Thymus (tissue), 14 donors: ENCODE measurements at places on chromosomes 3 and 15. TPM values are rescaled to one million over a fixed set of nuclear protein-coding genes. Genes with fewer than 3 reads are reported as not detected.

GLDN gene
- 0.14 TPM for total RNA-seq

NPAP1 gene
- under 0.01 TPM for total RNA-seq

LRRN1 gene
- total RNA-seq, result 5.1 TPM

HDC gene
- total RNA-seq, result 1.1 TPM

GOLGA6B gene
- total RNA-seq, result not detected

EFHB gene
- 0.94 TPM for total RNA-seq

PPP1R14D gene
- 0.14 TPM for total RNA-seq

SLC9C1 gene
- 0.94 TPM for total RNA-seq

MEF2A gene
- total RNA-seq, result 27.4 TPM

GATM gene
- total RNA-seq, result 40.2 TPM

CELSR3 gene
- total RNA-seq, result 0.38 TPM

ZBTB20 gene
- total RNA-seq, result 8.9 TPM

GOLGA8Q gene
- 0.42 TPM for total RNA-seq

PCOLCE2 gene
- total RNA-seq, result 2.0 TPM

SLC51A gene
- total RNA-seq, result 0.66 TPM

C2CD4A gene
- total RNA-seq, result 0.66 TPM

COX5A gene
- total RNA-seq, result 65.5 TPM

AGTR1 gene
- 0.61 TPM for total RNA-seq

MNS1 gene
- total RNA-seq, result 10.3 TPM

NGLY1 gene
- total RNA-seq, result 62.2 TPM

STARD5 gene
- 3.6 TPM for total RNA-seq

ATP2B2 gene
- total RNA-seq, result 0.19 TPM

SLC2A2 gene
- total RNA-seq, result not detected

AZI2 gene
- 40.3 TPM for total RNA-seq

DCBLD2 gene
- total RNA-seq, result 9.9 TPM

ACOX2 gene
- 4.7 TPM for total RNA-seq

HRG gene
- not detected for total RNA-seq

AGBL1 gene
- under 0.01 TPM for total RNA-seq

ITGA11 gene
- total RNA-seq, result 0.47 TPM

GPR62 gene
- 0.05 TPM for total RNA-seq

FMN1 gene
- 2.6 TPM for total RNA-seq

CCR3 gene
- total RNA-seq, result 0.33 TPM

GRM7 gene
- 1.7 TPM for total RNA-seq
